ENCODE measurements at places on chromosomes 3 and 15.

DNA sequence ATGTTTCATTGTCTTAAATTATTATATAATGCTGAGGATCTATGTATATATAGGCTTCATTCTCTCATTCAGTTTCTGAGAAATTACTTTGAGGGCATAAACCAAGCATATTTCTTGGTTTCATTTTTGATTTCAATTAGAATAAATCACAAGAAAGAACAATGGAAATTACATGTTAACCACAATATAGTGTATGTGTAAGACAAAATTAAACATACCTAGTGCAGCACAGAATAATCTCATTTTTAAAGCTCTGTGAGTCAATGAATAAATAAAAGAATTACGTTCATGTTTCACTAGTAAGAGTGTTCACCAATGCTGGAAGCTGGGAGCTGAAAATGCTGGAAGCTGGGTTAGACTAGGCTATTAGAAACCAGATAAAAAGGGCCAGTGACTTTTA is 72.8 kb downstream of the UBE3A start:
- DNase-seq: no peak

DNA sequence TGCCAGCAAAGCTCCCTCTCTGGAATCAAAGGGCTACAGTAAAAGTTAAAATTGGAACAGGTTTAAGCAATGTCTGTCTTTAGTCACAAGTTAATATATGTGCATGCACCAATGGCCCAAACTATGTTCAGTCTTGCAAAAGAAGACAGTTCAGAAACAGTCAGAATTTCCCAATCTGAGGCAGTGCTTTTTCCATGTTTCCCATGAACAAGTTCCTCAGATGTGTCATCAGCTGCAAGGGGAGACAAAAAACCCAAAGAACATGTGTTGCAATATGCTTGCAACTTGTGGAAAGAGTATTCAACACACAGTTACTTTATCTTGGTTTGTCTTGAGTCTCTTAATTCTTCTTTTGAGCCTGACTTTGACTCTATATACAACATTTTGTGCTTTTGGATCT is 148.4 kb downstream of the USP13 start:
- peak; percentile 96 for DNase-seq

DNA sequence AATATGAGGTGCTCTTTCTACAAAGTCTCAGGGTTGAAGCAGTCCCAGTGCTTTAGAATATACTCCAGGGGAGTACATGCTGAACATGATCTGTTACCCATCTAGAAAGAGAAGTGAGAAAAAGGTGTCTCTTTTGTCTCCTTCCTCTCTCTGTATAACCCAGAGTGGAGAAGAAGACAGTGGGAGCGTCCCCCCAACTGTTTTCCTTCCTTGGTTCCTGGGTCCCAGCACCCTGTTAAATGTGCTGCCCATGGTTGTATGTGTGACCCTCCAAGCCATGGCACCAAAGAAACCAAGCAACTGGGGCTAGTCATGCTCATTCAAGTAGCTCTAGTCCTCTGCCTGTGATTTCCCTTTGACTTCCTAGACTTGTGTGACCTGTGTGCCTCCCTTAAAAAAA is 683.7 kb downstream of the TBL1XR1 start:
- no peak for DNase-seq

- no peak for DNase-seq
Observed at GRCh38 chr15:38682861-38683260, 118.2 kb upstream of the RASGRP1 start.

DNA sequence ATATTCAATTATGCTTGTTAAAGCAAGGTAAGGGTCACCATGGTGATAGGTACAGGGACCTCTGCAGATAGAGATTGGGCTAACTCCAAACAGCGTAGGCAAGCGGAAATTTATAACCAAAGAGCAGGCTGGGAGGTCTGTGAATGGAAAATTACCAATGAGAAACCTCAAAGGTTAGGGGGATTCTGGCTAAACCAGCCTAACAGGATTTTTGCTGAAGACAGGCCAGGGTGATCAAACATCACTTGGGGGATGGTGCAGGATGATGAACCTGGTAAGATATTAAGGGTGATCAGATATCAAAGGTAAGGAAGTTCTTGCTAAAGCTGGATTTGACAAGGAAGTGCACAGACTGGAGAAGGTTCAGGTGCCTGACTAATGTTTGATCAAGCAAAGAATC is 35.3 kb upstream of the SNRPN start:
- DNase-seq: no peak

DNA sequence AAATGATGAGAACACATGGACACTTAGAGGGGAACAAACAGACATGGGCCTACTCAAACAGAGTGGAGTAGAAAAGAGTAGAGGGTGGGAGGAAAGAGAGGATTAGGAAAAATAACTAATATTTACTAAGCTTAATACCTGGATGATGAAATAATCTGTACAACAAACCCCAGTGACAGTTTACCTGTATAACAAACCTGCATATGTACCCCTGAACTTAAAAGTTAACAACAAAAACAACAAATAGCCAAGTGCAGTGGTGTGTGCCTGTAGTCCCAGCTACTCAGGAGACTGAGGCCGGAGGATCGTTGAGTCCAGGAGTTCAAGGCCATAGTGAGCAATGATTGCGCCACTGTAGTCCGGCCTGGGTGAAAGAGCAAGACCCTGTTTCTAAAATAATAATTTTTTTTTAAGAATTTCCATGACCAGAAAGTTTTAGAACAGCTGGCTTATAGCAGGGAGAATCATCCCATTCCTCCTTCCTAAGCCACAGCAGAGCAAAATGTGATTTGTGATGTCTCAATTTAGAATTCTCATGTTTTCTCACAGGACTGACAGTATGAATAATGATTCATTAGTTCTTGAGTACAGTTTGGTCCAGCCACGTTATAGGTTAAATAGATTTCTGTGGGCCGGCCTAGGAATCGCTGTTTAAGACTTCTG is 150.0 kb downstream of the ZNF609 start:
- DNase-seq: no peak

DNA sequence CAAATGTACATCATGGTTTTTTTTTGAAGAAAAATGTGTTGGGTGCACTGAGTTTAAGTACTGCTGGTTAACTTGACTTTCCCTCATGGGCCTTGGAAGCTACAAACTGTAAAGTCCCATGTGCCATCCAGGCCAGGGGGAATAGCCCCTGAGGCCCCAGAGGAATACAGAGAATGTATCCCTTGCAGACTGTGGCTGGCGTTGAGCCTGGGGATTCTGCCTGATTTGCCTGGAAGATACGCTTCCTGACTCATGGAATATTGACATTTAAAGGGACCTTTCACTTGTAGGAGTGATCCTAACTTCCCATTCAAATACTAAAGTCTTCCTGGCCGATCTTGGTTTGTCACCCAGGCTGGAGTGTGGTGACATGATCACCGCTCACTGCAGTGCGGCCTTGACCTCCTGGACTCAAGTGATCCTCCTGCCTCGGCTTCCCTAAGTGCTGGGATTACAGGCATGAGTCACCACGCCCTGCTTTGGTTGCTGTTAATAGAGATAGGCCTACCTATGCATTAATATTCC is 42.0 kb downstream of the ADAMTSL3 start:
- DNase-seq: no peak

- DNase-seq: no peak
Observed at GRCh38 chr3:134881305-134881704, 86.2 kb downstream of the EPHB1 start.

DNA sequence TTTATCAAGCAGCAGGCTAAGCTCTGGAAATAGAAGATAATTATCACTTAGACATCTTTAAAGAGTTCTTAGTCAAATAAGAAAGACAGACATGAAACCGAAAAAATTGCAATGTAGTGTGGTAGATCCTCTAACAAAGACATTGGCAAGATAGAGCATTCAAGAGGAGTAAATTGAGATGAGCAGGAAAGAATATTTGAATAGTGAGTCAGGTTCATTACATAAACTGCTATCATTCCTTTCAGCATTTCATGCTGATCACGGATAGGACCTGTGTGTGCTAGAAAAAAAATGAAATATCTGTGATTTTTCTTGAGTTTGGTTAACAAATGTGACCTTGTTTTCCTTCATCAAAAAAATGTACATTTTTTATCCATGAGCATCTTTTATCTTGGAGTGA is 460.9 kb downstream of the OTOL1 start:
- DNase-seq: no peak

- peak; percentile 45 for DNase-seq
Observed at GRCh38 chr15:84598993-84599392, 1.8 kb upstream of the ZSCAN2 start.

DNA sequence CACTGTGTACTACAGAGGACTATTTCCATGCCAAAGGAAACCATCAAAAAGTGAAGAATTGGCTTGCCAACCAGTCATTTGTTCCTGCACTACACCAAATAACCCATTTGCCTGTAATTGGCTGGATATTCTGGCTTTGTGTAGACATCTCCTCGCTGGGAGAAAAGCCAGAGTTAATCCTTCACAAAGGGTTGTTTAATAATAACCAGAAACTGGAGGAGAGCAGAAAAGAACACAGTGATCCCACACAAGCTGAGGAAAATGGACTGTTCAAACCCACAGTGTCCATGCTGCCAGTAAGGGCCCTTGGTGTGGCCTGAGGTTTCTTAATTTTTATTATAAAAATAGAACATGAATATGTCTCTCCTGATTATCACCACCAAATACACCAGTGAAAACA is 294.0 kb downstream of the RORA start:
- DNase-seq: no peak

DNA sequence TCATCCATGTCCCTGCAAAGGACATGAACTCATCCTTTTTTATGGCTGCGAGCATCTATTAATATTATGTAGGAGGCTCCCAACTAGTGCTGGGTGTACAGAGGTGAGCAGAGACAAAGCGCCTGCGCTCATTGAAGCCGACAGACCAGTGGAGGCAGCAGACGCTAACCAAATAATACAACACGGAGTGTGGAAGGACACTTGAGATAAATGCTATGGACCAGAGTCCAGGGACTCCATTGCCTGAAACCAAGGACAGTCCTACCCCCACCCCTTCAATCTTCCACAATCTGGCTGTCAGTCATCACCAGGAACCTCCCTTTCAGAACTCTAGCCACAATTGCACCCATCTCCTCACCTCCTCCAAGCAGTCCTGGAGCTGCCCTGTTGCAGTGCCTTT is 41.5 kb downstream of the KLHL6 start:
- DNase-seq: no peak

GRCh38 chr3:136366289-136366688 is 116.1 kb downstream of the PCCB start:
- DNase-seq: no peak

DNA sequence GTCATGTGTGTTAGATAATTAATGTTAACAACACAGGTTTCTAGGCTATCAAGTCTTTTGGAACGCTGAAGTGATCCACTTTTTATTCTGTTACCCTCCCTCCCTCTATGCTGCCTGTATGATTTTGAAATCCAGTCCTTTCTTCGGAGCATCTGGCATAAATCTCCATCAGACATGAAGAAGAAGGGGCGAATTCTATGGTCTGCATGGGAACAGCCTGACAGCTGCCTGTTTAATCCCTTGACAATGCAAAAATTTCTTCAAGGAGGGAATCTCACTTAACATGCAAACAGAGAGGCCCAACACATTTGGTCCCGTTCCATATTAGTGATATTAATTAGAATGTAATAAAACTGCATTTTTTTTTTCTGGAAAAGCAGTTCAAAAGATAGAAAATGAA is 145.2 kb downstream of the VGLL3 start:
- DNase-seq: no peak

GRCh38 chr3:33936171-33936920 is 137.9 kb downstream of the PDCD6IP start:
- no peak for DNase-seq

DNA sequence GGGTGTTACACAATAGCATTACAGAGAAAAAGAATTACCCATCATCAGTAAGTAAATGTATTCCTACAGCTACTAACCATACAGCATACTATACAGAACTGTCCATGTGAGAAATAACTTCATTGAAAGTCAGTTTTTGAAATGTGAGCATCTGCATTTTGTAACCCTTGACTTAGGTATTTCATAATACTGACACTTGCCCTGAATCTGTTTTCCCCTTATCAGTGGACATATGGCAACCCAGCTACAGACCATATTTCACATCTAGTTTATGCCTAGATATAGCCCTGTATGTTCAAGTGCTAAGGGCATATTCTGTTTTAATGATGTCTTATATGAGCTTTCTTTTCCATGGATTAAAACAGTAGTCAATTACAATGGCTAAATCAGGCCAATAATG is 297.6 kb downstream of the TBC1D5 start:
- DNase-seq: no peak

GRCh38 chr3:195302431-195302830 is 31.5 kb upstream of the XXYLT1 start:
- no peak for DNase-seq

GRCh38 chr3:137761563-137762503 is 2.3 kb upstream of the SOX14 start:
- no peak for DNase-seq

GRCh38 chr3:128195802-128196201 is 42.5 kb downstream of the EEFSEC start:
- peak; percentile 33 for DNase-seq

DNA sequence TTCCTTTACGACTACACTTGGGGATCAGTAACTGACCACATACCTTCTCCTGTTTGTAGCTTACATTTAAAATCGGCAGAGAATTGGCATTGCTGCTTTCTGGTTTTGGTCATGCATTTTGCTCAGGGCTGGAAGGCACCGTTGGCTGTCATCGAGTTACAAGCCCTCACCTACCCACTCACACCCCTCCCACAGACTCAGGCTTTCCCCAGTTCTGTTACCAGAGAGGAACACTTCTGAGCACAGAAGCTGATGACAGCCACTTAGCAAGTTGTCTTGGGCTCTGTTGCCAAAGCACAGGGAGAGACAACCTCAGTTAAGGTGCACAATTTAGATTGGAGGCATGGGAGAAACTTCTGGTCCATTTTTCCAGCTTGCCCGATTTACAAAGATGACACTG is 204.8 kb upstream of the TOPAZ1 start:
- DNase-seq: peak; percentile 42

- no peak for DNase-seq
Observed at GRCh38 chr3:169554611-169555010, 108.9 kb downstream of the MECOM start.

DNA sequence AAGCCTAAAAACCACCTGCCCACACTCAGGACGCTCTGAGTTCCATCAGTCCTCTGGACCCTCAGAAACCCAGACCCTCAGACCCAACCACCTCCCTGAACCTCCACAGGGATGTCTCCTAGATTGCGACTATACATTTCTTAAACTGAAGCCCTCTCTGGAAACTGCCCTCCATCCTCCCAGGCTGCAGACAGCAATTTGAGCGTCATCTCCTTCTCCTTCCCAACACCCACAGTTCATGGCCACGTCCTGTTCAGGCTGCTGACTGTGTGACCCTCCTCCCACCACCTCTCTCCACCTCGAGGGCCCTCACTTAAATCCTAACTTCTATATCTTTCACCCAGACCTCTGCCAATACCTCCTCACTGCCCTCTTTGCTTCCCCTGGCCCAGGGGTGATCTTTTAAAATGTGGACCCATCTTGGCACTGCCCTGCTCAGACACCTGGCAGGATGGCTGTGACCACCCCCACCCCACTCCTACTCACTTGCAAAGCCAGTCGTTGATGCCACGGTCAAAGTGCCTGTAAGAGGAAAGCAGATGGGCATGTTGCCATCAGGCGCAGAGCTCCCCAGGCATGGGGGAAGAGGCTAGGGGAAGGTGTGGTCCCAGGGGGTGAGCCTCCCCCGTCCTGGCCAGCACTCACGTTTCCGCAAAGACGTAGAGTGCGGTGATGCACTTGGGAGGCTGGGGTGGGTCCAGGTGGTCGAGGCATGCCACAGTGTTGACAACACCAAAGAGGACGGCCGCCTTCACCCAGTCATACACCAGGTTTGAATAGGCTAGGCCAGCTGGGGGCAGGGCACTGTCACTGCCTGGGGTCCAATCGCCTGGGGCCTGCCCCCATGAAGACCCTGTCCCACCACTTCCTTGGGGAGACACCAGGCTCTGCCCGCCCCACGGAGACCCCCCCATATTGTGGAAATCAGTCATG is 6.0 kb downstream of the HHATL start:
- no peak for DNase-seq
